ENCODE measurements at places on chromosomes 2 and 18. TPM values are rescaled to one million over a fixed set of nuclear protein-coding genes. Genes with fewer than 3 reads are reported as not detected.

The DPP10 gene
- 0.32 TPM for polyA plus RNA-seq

The CYP26B1 gene
- polyA plus RNA-seq, result 15.8 TPM

The ACMSD gene
- polyA plus RNA-seq, result 0.44 TPM

DNA sequence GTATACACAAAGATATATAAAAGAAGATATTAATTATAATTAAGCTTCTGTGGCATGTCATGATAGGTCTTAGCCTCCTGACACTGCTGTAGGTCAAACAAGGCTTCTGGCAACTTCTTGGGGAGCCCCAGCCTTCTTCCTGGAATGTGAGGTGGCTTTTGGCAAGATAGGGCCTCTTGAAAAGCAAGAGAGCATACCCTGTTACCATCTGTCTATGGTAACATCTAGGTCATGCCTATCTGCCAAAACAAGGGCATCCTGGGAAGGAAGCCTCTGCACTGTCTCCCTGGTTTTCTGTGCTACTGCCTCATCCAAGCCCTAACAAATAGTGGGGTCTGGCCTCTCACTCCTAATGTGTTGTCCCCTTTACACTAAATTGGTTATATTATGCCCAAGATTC is 70.9 kb downstream of the CCDC148 start:
- DNase-seq, result no peak

GRCh38 chr2:205650931-205651330 is 31.4 kb upstream of the NRP2 start:
- no peak for DNase-seq

GRCh38 chr18:59502274-59503175 is 143.5 kb upstream of the LMAN1 start:
- no peak for DNase-seq

- DNase-seq, result no peak
Measured at GRCh38 chr2:173079973-173080860, 4.6 kb downstream of the MAP3K20 start.

- DNase-seq, result no peak
Measured at GRCh38 chr2:42830922-42831574, 38.7 kb upstream of the HAAO start.

DNA sequence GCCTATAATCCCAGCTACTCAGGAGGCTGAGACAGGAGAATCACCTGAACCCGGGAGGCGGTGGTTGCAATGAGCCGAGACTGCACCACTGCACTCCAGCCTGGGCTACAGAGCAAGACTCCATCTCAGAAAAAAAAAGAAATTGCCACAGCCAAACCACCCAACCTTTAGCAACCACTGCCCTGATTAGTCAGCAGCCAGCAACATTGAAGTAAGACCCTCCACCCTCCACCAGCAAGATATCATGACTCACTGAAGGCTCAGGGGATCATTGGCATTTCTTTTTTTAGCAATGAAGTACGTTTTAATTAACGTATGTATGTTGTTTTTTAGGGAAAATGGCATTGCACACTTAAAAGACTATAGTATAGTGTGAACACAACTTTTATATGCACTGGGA is 349.1 kb upstream of the ACVR2A start:
- DNase-seq, result no peak
